ENCODE measurements at places on chromosomes 3 and 15. TPM values are rescaled to one million over a fixed set of nuclear protein-coding genes. Genes with fewer than 3 reads are reported as not detected.

GRCh38 chr3:129942296-129942695 lies 32.2 kb upstream of the TRH start:
- peak; percentile 78 for DNase-seq

DNA sequence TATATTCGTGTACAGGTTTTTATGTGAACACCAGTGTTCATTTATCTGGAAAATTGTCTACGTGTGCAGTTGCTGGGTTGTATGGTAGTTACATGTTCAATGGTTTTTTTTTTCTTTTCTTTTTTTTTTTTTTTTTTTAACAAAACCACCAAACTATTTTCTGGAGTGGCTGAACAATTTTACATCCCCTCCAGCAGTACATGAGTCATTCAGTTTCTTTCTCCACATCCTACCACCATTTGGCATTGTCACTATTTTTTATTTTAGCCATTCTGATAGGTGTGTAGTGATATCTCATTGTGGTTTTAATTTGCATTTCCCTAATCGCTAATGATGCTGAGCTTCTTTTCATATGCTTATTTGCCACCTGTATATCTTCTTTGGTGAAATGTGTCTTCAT lies 256.3 kb upstream of the EOMES start:
- no peak for DNase-seq

GRCh38 chr3:155921486-155921885 lies 51.0 kb downstream of the GMPS start:
- DNase-seq = no peak

Gene CYP8B1
- total RNA-seq = not detected

Gene COL6A5
- total RNA-seq = not detected
